ENCODE measurements at places on chromosomes 1 and 21.

DNA sequence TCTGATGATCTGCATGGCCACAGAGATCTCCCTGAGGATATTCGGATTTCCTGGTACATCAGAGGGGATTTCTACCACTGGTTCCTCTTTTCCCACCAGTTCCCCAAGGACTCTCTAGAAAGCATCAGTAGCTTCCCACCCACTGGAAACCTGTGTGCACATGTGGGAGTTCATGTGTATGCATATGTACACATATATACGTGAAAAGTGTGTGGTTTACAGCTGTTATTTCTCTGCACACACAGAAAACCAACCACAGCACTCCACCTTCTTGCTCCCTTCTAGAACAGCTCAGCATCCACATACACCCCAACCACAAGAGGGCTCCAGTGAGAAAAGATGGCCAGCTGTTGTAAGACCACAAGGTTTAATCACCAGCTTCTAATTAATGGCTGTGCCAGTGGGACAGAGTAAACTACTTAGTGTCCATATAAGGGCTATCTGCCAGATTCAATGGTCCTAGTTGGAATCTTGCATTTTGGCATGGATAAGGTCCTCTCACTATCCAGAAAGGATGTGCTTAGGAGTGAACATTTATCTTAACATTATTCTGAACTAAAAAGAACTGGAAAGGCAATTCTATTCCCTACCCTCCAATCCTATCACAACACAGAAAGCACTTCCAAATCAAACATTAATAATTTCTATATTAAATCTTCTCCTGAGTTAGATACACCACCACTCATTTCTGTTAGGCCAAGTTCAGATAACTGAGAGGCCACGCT, 24.1 kb downstream of the GPR3 start:
- peak; percentile 13 for DNase-seq

DNA sequence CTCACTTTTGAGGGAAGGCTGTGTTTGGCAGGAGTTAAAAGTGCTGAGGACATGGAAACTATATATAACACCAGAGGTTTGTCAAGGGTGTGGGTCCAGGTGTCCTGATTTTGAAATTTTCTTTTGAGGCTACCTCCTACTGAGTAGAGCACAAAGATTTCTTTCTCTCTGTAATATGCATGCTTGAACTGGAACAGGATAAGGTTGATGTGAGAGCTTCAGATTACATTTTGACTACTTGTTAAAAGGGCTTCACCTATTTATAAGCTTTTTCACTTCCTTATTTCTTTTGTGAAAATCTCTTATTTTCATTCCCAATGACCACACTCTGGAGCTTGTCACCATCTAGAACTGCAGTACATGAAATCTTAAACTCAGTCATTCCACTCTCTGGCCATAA, 59.8 kb upstream of the PLA2G4A start:
- no peak for DNase-seq

DNA sequence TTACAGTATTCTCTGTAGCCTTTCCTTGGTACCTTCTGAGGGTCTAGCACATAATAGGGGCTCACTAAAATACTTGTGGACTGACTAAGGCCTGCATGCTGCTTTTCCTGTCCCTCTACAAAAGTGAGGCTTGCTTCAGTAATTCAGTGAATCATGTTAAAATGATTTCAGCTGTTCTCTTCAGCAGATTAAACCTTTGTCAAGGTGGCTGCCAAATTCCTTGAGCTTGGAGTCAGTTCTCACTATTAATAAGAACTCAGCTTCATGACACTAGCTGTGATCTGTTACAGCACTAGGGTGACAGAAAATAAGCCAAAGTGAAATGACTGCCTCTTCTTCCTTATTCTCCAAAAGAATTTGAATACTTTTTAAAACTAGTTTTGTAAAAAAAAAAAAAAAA, 128.8 kb downstream of the KCNN3 start:
- no peak for DNase-seq

DNA sequence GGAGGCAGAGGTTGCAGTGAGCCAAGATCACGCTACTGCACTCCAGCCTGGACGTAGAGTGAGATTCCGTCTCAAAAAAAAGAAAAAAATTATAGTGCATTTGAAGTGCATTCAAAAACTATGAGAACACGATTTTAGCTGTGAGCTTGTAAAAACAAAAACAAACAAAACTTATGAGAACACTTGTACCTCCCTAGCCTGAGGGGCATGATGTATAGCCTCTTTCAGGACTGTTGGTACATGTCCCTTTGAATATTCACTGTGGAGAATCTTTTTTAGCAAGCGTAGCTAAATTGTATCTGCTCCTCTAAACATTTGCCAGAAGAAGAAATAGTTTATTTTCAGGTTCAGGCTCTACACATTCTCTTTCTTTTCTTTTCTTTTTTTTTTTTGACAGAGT, 9.5 kb upstream of the DEGS1 start:
- DNase-seq: no peak

- DNase-seq: no peak
Observed at GRCh38 chr1:103459346-103459745, 66.2 kb upstream of the RNPC3 start.

DNA sequence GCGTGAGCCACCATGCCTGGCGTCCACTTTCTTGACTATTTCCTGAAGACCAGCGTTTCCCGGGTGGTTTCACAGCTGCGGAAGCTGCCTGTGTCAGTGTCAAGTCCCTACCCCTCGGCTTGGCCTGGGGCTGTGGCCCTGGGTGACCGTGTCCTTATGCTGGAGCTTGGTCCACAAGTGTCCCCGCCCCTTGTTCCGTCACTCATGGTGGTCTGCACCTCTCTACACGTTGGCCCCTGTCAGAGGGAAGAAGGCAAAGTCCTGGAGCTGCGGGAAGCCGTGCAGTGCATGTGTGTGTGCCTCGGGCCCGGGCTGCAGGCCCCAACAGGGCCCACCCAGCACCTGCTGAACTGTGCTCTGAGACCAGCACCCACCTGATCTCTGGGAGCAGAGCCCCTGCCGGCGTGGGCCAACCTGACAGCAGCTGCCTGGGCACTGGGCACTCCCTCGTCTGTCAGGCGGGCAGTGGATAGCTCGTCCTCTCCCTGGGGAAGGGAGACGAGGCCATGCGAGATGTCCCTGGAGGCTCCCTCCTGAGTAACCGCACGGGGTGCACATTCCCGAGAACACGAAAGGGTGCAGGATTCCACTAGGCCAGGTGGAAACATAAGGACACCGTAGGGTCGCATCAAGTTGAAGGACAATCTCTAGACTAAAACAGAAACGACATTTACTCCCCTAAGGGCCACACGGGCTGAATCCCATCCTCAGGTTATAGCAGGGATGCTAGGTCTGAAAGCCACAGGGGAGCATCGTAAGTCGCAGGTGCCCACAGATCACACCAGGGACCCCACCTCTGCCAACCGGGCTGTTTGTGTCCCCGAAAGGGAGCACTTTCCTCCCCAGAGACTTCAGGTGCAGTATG, 2.4 kb upstream of the C1orf159 start:
- DNase-seq: no peak

DNA sequence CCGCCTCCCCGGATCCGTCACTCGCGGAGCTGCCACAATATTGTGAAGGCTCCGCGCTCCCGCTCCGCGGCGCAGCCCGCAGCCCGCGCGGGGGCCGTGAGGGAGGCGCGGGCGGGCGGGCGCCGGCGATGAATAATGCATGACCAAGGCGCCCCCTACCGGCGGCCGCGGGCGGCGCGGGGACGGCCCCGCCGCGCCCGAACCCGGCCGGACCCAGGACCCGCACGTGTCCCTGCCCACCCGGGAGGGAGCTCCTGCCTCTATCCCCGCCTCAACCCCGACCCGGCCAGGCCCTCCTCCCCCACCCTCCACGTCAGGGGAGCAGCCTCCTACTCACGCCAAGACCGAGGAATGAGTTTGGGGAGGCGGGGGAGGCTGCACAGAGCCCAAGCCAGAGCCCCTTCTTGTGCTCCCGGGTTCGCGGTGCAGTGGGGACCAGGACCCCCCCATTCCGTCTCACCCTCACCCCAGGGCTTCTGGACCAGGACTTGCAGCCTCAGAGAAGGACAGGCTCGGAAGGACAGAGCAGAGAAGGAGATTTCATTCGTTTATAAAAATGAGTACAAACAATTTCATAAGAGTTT, 70.8 kb upstream of the CASZ1 start:
- DNase-seq: peak; percentile 28

- DNase-seq: no peak
Observed at GRCh38 chr1:80994934-80995333, 805.8 kb upstream of the ADGRL2 start.

DNA sequence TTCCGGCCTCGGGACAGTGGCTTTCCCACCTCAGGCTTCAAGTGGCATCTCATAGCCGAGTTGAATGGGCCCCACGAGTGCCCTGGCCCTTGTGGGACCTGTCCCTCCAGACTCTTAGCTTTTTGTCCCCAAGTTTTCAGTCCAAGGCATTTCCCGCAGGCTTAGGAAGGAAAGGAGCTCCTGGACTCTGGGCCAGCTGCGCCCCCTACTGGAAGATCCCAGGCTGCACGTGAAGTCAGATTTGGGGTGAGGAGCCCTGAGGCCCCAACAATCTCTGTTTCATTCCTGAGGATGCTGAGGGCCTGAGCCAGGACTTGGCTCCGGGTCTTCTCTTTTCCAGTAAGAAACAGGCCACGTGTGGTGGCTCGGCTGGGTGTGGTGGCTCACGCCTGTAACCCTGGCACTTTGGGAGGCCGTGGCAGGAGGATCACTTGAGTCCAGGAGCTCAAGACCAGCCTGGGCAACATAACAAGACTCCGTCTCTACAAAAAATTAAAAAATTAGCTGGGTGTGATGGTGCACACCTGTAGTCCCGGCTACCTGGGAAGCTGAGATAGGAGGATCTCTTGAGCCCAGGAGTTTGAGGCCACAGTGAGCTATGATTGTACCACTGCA, 67.4 kb downstream of the ARHGEF10L start:
- no peak for DNase-seq

DNA sequence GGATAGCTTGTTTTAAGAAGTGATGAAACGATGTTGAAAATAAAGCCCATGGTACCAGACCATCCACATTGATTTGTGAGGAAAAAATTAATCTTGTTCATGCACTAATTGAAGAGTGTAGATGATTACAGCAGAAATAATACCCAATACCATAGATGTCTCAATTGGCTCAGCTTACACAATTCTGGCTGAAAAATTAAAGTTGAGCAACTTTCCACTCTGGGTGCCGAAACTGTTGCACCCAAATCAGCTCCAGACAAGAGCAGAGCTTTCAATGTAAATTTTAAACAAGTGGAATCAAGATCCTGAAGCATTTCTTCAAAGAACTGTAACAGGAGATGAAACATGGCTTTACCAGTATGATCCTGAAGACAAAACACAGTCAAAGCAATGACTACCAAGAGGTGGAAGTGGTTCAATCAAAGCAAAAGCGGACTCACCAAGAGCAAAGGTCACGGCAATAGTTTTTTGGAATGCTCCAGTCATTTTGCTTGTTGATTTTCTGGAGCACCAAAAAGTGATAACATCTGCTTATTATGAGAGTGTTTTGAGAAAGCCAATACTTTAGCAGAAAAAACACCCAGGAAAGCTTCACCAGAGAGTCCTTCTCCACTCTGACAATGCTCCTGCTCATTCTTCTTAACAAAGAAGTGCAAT, 16.1 kb upstream of the KCNA3 start:
- no peak for DNase-seq

DNA sequence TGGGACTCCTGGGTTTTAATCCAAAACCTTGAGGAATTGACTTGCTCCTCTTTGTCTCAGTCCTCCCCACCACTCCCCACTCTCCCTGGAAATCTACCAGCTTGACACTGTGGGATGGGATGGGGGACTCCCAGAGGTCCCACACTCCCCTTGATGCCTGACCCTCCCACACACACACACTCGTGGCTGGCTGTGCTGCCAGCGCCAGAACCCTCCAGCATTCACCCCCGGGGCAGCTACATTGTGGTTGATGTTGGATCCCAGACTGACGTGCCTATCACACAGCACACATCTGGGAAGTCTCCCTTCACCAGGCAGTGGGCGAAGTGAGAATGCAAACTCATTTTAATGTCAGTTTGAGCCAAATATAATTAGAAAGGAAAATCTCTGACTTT, 10.0 kb downstream of the KIRREL1 start:
- DNase-seq: no peak

DNA sequence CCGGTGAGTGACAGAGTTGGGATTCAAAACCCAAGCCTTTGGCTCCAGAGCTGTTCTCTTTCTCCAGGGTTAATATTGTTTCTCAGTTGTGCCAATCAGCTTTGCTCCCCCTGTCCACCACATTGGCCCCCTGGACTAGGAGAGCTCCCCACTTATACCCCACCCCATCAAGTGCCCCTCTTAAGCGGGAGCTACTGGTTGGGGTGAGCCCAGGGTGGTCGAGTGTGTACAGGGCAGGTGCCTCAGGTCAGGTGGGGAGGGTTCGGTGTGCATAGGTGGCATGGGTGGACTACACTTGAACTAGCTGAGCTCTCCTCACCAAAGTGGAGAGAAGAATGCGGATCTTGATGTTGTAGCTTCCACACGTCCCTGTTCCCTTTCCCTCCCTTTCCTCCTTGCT, 14.2 kb downstream of the KCNA2 start:
- DNase-seq: no peak

DNA sequence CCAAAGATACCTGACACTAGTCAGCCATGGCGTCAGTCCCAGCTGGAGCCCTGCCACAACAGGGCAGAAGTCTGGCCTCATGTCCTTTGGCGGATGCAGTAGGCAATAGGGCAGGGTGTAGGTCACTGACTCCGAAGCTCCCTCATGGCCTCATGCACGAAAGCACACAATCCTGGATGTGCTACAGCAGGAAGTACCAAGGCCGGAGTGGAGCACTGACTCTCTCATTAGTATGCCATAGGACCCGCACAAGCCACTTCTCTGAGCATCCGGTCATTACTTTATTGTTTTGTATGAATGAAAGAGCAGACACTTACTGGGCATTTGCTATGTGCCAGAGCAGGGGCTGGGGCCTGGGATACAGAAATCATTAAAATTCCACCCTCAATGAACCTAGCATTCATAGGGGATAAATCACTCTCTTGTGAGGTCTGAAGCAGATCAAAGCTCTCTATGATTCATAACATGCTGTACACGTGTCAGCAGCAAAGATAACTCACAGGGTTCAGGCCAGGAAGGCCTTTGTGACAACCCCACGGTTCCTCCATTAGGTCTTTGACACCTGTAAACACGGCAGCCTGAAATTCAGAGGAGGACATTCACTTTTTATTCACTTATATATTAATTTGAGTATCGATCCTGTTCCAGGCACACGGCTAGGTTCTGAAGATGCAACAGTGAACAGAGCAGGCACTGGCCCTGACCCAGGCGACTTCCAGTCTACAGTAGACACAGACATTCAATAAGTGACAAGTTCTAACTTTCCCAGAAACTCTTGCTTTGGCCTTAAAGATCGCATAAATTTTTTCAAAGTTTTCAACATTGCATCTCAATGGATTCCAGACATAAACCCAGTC, 357.9 kb upstream of the USP24 start:
- no peak for DNase-seq

DNA sequence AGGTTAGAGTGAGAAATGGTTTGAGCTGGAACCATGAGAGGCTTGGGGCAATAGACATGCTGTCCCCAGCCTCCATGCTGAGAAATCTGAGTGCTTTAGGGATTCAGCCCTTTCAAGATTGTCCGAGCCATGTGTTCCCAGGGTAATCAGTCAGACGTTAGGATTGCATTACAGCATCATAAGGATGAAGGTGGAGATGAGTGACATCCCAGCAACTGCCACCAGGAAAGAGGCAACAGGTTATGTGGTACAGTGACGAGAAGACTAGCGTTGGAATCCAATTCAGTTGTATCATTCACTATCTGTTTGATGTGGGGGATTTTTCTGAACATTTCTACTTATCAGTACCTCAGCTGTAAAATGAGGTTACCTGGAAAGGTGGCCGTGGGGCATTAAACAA, 1.7 kb downstream of the CAMK1G start:
- DNase-seq: no peak
